HFF-Myc (cell line): ENCODE measurements at places on chromosomes 12 and 14.

DNA sequence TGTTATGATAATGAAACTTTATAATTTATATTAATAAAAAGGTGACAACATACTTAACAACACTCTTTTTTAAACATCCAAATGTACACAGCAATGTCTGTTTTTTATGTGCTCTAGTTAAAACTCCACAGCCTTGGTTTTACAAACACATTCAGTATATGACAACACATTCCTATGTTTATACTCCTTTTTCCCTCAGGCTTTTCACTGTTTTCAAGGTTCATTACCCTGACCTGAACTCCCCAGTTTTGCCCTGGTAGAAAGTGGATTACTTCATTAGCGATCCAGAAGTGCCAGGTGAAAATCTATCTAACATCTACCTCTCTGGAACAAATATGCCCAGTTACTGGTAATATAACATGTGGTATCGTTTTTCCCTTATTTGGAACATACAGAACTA is 340.2 kb upstream of the DDHD1 start:
- peak; percentile 21 for DNase-seq

- no peak for DNase-seq
Measured at GRCh38 chr14:74257941-74258763, 18.9 kb downstream of the VSX2 start.

- no peak for DNase-seq
Measured at GRCh38 chr14:57038689-57039088, 228.4 kb upstream of the OTX2 start.

- no peak for DNase-seq
Measured at GRCh38 chr12:4112290-4112689, 161.3 kb upstream of the CCND2 start.

DNA sequence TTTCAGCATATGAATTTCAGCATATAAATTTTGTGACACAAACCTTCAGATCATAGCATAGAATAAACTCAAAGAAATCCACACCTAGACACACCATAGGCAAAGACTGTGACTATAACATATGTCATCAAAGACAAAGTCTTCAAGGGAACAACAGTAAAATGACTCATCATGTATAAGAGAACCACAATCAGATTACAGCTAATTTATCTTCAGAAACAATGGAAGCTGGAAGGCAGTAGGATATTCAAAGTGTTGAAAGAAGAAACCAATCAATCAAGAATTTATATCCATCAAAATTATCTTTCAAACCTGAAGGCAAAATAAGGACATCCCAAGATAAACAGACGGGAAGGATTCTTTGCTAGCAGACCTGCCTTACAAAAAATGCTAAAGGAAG is 29.0 kb downstream of the DLK1 start:
- no peak for DNase-seq

DNA sequence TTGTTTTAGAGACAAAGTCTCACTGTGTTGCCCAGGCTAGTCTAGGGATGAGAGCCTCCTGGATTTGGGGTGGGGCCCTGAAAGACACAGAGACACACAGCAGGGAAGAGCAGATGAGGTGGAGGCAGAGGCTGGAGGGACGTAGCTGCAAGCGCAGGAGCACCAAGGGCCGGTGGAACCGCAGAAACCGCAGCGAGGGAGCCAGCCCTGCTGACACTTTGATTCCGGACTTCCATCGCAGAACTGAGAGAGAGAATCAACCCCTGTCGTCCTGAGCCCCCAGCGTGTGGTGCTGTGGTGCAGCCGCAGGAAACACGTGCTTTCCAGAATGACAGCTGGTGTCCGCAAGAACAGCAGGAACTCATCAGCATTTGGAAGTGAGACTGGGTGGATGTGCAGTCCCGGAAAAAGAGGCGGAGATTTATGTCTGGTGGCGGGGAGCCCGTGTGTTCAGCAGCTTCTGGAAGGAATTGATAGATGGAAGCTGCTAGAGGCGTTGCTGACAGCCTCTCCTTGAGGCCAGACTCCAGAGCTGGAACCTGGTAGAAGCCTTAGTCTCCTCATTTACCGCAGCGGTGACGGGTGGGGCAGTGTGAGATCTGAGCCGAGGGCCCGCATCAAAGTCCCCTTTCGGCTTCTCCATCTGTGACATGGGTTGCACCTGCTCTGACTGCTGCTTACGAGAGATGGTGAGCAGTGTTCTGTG is 21.9 kb upstream of the KLC1 start:
- peak; percentile 96 for DNase-seq

DNA sequence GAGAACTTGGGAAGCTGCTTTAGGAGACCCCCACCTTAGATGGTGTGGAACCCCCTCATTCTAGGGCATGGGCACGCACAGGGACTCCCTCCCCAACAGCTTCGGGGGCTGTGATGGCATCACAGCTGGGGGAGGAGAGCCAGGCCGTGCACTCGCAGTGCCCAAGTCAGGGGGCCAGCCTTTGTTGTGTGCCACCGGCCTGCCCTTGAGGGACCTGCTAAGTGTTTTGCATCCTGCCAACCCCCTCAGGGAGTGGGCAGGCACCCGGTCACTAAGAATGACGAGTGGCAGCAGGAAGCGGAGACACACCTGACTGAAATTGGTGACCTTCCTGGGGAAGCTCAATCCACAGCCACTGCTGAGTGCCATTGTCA is 334.9 kb upstream of the SFSWAP start:
- DNase-seq, result no peak

GRCh38 chr12:94239332-94239993 is 91.1 kb downstream of the PLXNC1 start:
- DNase-seq, result no peak

GRCh38 chr14:104144453-104144790 is 6.0 kb downstream of the KIF26A start:
- no peak for DNase-seq

DNA sequence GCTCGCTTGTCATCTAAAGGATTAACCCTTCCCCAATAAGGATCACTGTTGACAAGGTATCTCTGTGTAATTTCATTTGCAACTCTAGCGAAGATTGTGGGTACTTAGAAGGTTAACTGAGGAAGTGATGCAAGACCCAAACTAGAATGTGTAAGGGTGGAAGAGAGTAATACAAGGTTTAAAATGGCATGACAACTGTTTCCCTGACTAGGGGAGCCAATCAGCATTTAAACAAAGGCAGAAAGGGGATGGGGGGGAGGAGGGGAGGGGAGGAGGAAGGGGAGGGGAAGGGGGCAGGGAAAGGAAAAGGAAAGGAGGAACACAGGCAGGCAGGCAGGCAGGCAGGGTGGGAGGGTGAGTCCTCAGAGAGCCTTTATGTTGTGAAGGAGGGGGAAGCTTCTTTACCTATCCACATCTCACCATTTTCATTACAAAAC is 31.1 kb downstream of the NRDE2 start:
- no peak for DNase-seq

GRCh38 chr14:101219896-101220703 is 316.6 kb upstream of the RTL1 start:
- DNase-seq, result no peak

DNA sequence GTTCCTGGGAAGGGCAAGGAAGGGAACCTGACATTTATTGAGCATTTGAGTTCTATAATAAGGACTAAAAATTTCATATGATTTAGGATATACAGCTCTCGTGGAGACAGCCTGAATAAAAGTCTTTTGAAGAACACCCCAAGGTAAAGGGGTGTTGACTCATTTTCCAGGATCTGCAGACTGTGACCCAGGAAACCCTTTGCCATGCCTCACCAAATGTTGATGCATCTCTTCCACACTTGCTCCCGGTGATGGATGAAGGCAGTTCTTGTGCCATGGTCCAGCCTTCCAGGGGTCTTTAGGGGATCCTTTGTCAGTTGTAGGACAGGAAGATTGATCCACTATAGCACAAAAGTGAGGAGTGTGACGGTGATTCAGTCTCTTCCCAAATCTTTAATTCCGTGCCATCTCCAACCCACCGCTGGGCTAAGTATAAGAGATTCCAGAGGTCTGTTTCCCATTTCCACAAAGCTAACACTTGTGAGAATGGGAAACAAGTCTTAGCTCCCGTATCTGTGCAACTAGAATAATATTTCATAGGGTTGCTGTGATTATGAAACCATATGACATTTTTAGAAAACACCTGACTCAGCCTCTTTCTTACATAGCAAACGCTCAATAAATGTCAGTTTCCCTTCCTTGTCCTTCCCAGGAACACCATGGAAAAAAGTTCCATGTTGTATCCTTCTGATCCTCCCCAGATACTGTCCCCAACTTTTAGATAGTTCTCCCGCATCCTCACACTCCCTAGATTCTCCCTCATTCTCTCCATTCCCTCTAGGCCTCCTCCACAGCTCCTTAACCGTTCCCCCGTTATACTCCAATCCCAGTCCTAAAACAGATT is 836 bp downstream of the AAAS start:
- DNase-seq, result no peak

DNA sequence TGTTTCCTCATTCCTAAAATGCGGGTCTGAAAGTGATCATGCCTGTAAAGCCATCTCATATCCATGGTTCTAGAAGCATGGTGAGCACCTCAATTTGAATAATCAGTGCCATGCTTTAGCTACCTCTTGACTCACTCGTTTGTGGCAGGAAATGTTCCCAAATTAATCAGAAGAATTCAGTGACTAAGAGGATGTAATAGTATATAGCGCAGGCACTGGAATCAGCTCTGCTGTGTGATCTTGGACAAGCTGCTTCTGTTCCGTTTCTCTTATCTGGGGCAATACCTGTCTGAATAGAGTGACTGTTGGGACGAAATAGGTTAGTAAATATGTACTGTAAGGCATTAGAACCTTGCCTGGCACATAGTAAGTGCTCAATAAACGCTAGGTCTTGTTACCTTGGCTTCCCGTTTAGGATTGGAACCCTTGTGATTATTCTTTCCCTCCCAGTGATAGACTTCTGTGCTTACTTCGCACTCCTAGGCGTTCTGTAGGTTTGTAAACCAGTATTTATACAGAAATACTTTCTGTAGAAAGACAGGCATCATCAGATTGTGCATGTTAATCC is 820 bp upstream of the SMAGP start:
- peak; percentile 71 for DNase-seq

DNA sequence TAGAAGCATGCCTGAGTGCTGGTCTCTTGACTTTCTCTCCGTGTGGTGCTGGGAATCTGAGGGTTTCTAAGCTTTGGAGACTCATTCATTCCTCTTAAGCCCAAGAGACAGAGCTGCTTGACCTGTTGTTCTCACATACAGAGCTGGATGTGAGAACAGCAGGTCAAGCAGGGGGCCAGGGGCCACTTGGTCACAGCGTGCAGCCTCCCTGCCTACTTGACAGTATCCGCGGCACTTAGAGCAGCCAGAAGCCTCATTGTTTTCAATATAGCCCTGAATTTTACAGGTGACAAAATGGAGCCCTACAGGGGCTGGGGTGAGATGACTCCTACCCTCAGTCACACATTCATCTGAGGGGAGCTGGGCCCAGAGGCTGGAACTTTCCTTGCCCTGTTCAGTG is 88.9 kb downstream of the ESRRB start:
- DNase-seq, result no peak

DNA sequence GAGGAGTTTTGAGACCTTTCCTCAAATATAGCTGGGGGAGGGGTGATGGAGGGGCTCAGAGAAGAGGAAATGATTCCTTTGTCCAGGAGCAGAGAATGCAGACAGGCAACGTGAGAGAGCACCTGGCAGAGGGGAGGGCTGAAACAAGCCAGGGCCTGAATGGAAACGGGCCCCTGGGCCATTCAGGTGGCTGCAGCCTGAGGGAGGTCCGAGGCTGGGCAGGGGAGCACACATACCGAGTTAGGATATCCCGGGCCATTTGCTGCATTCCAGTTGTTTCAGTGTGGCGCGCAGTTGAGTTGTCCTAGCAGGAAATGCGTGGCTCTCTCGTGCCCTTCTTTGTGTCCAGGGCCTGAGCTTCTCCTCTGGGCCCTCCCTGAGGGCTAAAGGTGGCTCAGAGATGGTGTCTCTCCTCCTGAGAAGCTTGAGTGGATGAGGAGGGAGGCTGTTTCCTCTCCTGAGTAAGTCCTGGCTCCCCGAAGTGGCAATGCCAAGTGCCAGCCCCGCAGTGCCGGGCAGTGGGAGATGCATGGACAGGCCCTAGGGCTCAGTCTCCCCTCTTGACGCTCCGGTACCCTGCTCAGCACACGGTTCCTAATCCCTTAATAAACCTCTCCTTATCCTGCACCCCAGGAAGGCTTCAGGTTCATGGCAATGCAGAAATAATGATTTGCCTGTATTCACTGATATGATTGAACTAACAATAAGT is 85.5 kb upstream of the VRK1 start:
- DNase-seq, result no peak

DNA sequence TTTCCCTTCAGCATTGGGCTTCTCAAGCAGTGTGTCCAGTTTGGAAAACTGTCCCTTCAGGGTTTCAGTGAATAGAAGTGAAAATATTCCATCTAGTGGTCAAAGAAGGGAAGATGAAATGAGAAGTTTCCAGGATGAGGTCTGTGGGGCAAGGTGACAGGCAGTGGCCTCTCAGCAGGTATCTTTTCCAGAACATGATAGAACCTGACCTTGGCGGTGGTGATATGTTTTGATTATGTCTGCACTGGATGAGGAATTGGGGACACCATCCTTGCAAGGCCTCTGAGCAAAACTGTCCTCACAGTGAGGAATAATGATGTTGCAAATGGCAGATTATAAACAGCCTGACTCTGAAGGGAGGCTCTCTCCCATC is 4.7 kb downstream of the GPX2 start:
- no peak for DNase-seq

GRCh38 chr14:94483729-94484275 is 7.8 kb upstream of the SERPINA9 start:
- DNase-seq, result no peak

DNA sequence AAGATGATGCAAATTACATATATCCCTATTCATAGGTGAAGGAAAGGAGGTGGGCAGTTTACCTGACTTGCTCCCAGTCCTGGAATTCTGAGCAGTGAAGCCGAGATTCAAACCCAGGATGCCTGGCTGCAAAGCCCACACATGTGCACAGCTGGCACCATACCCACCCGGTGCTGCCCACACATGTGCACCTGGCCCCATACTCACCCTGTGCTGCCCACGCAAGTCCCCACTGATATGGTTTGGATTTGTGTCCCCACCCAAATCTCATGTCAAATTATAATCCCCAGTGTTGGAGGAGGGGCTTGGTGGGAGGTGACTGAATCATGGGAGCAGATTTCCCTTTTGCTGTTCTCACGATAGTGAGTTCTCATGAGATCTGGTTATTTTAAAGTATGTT is 179.2 kb upstream of the C14orf180 start:
- DNase-seq, result no peak

DNA sequence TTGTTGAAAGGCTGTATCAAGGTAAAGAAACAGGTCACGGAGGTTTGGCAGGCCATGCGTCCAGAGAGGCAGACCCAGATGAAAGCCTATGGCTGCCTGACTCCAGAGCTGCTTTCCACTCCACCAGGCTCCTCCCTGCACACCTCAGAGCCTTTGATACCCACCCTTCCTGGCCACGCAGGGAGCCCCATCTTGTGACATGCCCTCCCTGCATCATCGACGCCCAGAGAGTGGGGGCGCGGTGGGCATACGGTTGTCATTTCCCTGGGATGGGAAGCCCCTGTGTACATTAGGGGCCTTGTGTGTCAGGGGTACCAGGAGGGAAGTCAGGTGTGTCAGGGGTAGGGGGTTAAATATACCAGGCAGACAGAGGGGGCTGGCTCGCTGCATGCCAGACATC is 30.3 kb upstream of the GPR68 start:
- DNase-seq, result no peak
